NCI-H1417 (cell line): ENCODE measurements at places on chromosomes 5 and 9.

- DNase-seq = peak; percentile 67
Observed at GRCh38 chr9:97632248-97632984, 752 bp downstream of the TSTD2 start.

DNA sequence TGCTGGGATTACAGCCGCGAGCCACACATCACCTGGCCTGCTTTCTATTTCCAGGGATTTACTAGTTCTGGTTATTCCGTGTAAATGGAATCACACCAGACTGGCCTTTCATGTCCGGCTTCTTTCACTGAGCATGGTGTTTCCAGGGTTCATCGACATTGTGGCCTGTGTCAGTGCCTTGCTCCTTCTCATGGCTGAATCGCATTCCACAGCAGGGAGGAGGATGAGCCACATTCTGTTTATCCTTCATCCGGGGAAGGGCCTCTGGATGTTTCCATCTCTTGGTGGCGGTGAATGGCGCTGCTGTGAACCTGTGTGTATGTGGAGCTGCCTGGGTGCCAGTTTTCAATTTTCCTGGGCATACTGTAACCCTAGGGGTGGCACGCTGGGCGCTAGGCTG is 58.7 kb upstream of the RNU6ATAC start:
- DNase-seq = no peak

DNA sequence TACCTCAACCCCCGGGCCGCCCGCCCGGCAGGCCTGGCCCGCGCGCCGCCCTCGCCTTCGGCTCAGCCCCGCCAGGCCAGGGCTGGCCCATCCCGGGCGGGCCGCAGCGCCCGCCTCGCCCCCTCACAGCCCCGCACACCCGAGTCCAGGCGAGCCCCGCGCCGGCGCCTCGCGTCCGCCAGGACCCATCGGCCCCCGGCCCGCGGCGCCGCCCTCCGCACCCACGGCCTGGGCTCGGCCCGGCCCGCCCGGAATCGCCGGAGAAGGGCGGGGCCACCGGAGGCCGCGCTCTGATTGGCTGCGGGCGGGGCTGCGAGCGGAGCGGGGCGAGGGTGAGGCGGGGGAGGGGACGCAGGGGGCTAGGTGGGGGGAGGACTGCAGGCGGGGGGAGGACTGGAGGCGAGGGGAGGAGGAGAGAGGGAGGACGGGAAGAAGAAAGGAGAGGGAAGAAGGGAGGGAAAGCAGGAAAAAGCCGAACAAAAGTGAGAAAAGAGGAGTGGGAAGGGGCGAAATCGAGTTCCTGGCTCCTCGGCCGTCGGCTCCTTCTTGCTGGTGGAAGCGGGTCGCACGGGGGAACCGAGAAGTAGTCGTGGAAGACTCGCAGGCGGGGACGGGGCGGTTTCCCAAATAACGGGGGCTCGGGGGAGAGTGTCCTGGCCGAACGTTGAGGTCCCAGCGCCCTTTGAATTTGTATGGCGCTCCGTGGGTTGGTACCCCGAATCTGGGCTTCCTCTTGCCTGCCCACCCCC is 472 bp upstream of the UBTD2 start:
- peak; percentile 84 for DNase-seq

DNA sequence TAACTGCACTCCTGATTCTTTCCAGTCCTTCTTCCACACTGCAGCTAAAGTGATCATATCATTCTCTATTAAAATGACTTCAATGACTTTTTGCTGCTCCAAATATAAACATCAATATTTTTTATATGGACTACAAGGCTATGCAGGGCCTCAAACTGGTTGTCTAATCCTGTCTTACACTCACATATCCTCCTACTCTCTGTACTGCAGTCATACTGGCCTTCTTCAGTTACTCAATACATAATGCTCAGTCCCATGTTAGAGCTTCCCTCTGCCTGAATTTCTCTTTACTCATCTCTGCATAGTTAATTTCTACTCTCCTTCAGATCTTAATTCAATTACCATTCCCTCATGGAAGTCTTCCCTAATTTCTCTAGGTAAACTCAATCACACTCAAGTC is 3.4 kb downstream of the MEIKIN start:
- no peak for DNase-seq

- DNase-seq = no peak
Observed at GRCh38 chr9:95463148-95464060, 53.4 kb downstream of the PTCH1 start.

GRCh38 chr5:173339286-173339685 is 11.1 kb upstream of the STC2 start:
- DNase-seq = no peak

DNA sequence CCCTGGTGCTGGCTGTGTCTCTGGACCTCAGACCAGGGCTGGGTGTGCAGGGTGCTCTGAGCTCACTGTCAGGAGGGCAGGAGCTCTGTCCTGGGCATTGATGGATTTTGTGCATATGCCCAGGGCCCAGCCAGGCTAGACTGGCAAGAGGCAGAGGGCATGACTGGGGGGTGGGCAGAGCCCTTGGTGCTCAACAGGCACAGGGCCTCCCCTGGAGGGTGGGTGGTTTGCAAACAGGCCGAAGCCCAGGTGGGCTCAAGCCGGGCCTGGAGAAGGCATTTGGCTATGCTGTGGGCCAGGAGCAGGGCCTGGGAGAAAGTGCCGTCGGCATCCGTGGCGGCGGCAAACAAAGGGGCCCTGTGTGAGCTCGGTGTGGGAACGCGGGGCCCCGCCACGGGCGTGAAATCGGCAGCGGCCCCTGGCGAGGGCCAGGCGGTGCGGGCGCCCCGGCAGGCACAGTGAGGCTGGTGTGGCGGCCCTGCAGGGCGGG is 1.9 kb upstream of the NRARP start:
- DNase-seq = no peak

DNA sequence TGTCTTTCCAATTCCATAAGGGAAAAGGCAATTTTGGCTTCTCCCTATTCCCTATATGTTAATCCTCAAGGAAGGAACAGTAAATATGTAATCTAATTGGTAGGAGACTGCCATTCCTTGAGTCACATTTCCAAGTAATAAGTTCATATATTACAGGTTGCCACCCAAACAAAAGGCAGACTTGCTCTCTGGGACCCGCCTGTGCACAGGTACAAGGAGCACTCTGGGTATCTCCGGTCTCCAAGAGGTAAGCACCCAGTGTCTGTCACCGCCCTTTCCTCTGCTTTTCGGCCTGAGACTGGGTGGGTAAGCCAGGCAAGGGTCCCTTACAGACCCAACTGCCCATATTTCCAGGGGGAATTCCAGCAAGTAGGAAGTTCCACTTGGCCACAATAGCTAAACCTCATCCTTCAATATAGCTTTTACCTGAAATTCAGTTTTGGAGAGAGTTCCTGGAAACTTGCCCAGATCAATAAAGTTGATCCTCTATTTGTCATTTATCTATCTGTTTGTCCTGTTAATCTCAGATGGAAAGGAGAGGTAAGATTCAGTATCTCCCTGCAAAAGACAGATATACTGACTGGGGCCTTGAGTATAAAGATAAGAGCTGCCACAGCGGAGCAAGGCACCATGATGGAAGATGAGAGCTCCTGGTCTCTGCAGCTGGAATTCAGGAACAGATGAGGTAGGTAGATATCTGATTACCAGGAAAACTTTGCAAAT is 81.8 kb downstream of the SUSD1 start:
- DNase-seq = no peak

DNA sequence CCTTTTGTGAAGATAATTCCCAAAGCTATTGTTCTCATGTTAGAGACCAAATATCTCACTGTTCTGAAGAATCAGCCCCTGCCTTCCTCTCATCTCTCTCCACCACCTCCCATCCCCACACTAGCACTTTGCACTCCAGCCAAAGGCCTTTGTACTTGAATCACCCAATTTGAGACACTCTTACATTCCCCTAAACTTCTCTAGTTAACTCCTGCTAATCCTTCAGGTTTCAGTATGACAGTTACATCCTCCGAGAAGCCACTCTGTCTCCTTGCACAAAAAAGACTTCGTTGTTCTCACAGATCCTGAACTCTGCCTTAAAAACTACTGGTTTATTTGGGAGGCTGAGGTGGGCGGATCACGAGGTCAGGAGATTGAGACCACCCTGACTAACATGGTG is 227.5 kb downstream of the PIK3R1 start:
- DNase-seq = no peak
